ENCODE measurements at places on chromosomes 12 and 14. TPM values are rescaled to one million over a fixed set of nuclear protein-coding genes. Genes with fewer than 3 reads are reported as not detected.

GRCh38 chr12:23707270-23707669 lies 242.2 kb downstream of the SOX5 start:
- no peak for DNase-seq

FGF6 gene
- total RNA-seq = not detected

DNA sequence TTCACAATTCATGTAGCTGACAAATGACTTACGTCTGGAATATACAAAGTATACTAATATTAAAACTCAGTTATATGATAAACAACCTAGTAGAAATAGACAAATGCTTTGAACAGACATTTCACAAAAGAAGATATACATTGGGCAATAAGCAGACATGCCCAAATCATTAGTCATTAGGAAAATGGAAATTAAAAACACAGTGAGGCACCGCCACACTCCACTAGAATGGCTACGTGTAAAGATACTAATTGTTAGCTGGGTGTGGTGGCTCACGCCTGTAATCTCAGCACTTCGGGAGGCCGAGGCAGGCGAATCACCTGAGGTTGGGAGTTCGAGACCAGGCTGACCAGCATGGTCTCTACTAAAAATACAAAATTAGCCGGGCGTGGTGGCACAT lies 248.9 kb upstream of the TMEM132C start:
- DNase-seq = no peak

- no peak for DNase-seq
Measured at GRCh38 chr14:75283162-75283832, 4.7 kb downstream of the FOS start.

DNA sequence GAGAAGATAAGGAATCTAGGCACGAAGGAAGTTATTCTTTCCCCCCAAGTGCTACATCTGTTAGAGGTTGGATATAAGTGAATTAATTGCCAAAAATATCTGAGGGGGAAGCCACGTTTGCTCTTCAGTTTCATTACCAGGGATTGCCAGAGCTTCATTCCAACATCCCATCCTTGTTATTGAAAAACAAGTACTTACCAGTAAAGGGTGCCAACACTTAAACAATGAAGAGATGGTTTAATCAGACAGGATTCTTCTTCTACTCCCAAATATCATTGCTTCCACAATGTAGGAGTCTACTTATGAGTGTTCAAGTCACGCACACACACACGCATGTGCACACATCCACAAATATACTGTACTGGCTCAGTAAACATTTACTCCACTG lies 312.4 kb downstream of the RPAP3 start:
- no peak for DNase-seq

GRCh38 chr12:75944097-75944904 lies 87.3 kb downstream of the PHLDA1 start:
- peak; percentile 42 for DNase-seq

- DNase-seq = no peak
Measured at GRCh38 chr12:119235197-119235751, 56.5 kb downstream of the HSPB8 start.

- DNase-seq = no peak
Measured at GRCh38 chr14:59600211-59600945, 23.8 kb upstream of the CCDC175 start.
